ENCODE measurements at places on chromosomes 7 and 10. TPM values are rescaled to one million over a fixed set of nuclear protein-coding genes. Genes with fewer than 3 reads are reported as not detected.

The CALHM3 gene
- polyA plus RNA-seq = not detected

The GNAT3 gene
- polyA plus RNA-seq = not detected

The AOAH gene
- 6.0 TPM for polyA plus RNA-seq

The TMEM26 gene
- polyA plus RNA-seq = 7.3 TPM

The RNF32 gene
- polyA plus RNA-seq = 7.3 TPM

The PWWP2B gene
- polyA plus RNA-seq = 8.4 TPM

The NACAD gene
- 10.9 TPM for polyA plus RNA-seq

The NPS gene
- not detected for polyA plus RNA-seq

The CYP2E1 gene
- polyA plus RNA-seq = 3.2 TPM

The HOXA4 gene
- polyA plus RNA-seq = 35.3 TPM

The NOS3 gene
- polyA plus RNA-seq = 8.6 TPM

The EPHA1 gene
- polyA plus RNA-seq = 14.7 TPM

The H2BK1 gene
- not detected for polyA plus RNA-seq

The SAMD9 gene
- 10.6 TPM for polyA plus RNA-seq

The NME8 gene
- 0.14 TPM for polyA plus RNA-seq

The PRR15 gene
- polyA plus RNA-seq = 0.38 TPM

The AKR1E2 gene
- 8.5 TPM for polyA plus RNA-seq

The EPDR1 gene
- 26.2 TPM for polyA plus RNA-seq

The RNF133 gene
- 0.34 TPM for polyA plus RNA-seq

The DGKI gene
- polyA plus RNA-seq = 0.45 TPM

The SPACDR gene
- polyA plus RNA-seq = 4.4 TPM

The IL2RA gene
- 0.11 TPM for polyA plus RNA-seq

The SLC13A1 gene
- polyA plus RNA-seq = not detected

The CYP3A5 gene
- polyA plus RNA-seq = 16.2 TPM

The SLC13A4 gene
- 7.7 TPM for polyA plus RNA-seq

The NAT16 gene
- polyA plus RNA-seq = 0.04 TPM

The RPS24 gene
- 3,211 TPM for polyA plus RNA-seq

The ICA1 gene
- polyA plus RNA-seq = 36.7 TPM

The SLK gene
- polyA plus RNA-seq = 65.4 TPM
